Left ventricle myocardium inferior (tissue), 1 donor: ENCODE measurements at places on chromosomes 11 and 22.
A peak's percentile ranks its signal among the peaks of the same experiment; 100 is the strongest.

DNA sequence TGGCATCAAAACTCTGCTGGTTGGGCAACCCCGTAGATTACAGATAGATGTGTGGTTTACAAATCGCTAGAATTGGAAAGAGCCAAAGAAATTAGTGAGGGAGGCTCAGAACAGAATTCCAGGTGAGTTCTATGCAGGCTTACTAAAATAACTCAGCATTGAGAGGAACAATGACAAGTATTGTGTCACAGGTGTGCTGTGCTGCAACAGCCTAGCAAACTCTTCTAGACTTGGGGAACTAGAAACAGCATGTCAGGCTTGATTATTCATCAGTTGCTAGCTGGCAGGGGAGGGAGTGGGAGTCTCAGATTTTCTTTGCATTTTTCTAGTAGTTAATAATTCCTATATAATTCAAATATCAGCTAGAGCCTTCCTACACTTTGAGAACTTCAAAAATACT lies 26.3 kb upstream of the RASD2 start:
- no peaks in the 10 kb centered on the region for H3K36me3 ChIP-seq
- no peak overlapping the region for H3K4me3 ChIP-seq
- no peak for DNase-seq
- H3K27ac ChIP-seq: no peak overlapping the region

DNA sequence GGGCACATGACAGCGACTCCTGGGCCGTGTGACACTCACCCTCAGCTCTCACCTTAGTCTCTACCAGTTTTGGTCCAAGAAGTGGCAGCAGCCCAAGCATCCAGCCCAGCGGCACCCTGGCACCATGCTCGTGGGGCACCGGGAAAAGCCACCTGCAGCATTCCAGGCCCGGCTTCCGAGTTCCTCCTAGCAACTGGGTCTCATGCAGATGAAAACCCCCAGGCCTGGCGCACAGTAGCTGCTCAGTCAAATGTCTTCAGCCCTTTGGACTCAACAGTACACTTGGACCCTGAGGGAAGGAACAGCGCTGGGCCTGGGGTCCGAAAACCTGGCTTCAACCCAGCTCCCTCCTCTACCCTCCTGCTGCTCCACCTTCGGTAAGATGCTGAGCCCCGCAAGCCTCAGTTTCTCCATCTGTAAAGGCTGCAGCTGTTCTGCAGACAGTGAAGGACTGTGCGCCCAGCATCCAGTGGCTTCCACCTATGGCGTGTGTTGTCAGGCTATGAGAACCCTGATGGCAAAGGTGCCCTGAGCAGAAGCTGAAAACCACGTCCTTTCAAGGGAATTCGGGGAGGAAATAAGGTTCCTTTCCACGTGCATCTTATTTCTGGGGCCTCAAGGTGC lies 66.0 kb downstream of the PHF21B start:
- peaks cover 66% of the 10 kb centered on the region for H3K27me3 ChIP-seq
- H3K4me3 ChIP-seq: no peak overlapping the region
- DNase-seq: no peak
- H3K4me1 ChIP-seq: no peaks in the 10 kb centered on the region
- H3K36me3 ChIP-seq: no peaks in the 10 kb centered on the region

GRCh38 chr11:101583251-101584128 lies at the start of gene TRPC6:
Gene TRPC6, minus strand, starts transcription at chr11:101584007. Its CDS starts 504 bp downstream, at chr11:101583503.
- peak within 1 kb of the TSS; percentile 68 for H3K4me3 ChIP-seq
- H3K4me1 ChIP-seq: peaks cover 12% of the 10 kb centered on the region
- no peaks in the 10 kb centered on the region for H3K36me3 ChIP-seq
- peak; percentile 14 for DNase-seq
- H3K27ac ChIP-seq: peak within 1 kb of the TSS; percentile 56

GRCh38 chr11:117641008-117641915 lies 155.8 kb downstream of the DSCAML1 start:
- H3K27ac ChIP-seq: no peak overlapping the region
- H3K4me3 ChIP-seq: no peak overlapping the region
- no peaks in the 10 kb centered on the region for H3K27me3 ChIP-seq
- H3K4me1 ChIP-seq: peaks cover 11% of the 10 kb centered on the region
- H3K36me3 ChIP-seq: no peaks in the 10 kb centered on the region

- DNase-seq: no peak
- H3K27ac ChIP-seq: peak overlapping the region; percentile 7
- no peaks in the 10 kb centered on the region for H3K27me3 ChIP-seq
These were observed 12.9 kb downstream of the USP28 start for GRCh38 chr11:113862435-113862834.

DNA sequence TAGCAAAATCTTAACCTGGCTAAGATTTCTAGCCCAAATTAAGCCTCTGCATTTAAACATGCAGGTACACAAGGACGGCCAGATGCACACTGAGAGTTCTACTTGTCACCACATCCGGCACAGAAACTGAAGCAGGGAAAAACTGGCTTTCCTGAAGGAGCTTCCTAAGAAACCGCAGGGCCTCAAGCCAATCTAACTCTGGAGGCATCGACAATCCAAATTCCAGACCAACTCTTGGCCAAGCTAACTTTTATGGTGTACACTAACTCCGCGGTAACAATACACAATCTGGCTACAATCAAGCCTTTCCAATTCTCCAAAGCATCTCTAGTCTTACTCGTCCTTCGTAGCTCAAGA lies 1.2 kb downstream of the MSANTD2 start:
- H3K27ac ChIP-seq: peak overlapping the region; percentile 99
- H3K4me3 ChIP-seq: peak overlapping the region; percentile 91
- H3K36me3 ChIP-seq: no peaks in the 10 kb centered on the region
- no peaks in the 10 kb centered on the region for H3K27me3 ChIP-seq
- DNase-seq: no peak

GRCh38 chr11:130783323-130783722 lies 133.0 kb downstream of the SNX19 start:
- H3K36me3 ChIP-seq: no peaks in the 10 kb centered on the region
- H3K4me3 ChIP-seq: no peak overlapping the region
- no peaks in the 10 kb centered on the region for H3K27me3 ChIP-seq
- no peak for DNase-seq

DNA sequence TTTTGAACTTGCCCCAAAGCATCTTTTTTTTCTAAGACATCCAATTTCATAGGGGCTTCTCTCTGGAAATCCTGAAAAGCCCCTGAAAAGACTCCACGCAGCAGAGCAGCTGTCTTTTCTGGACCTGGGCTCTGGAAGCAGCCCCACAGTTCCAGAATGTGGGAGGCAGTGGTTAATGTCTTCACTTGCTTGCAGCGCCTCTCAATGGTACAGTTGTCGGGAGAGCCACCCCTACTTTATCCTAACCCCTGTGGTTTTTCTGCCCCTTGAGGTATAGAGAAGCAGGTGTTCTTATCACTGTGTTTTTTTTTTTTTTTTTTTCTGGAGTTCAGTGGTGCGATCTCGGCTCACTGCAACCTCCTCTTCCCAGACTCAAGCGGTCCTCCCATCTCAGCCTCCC lies 83.4 kb upstream of the SORL1-AS1 start:
- H3K27ac ChIP-seq: no peak overlapping the region
- H3K36me3 ChIP-seq: no peaks in the 10 kb centered on the region
- peaks cover 6% of the 10 kb centered on the region for H3K4me1 ChIP-seq
- H3K27me3 ChIP-seq: no peaks in the 10 kb centered on the region
- no peak overlapping the region for H3K4me3 ChIP-seq
- no peak for DNase-seq

GRCh38 chr11:75597636-75598035 lies 35.6 kb downstream of the SERPINH1 start:
- peaks cover 8% of the 10 kb centered on the region for H3K4me1 ChIP-seq
- no peaks in the 10 kb centered on the region for H3K27me3 ChIP-seq
- no peak overlapping the region for H3K4me3 ChIP-seq
- DNase-seq: no peak
- no peaks in the 10 kb centered on the region for H3K36me3 ChIP-seq

- no peak overlapping the region for H3K27ac ChIP-seq
- H3K36me3 ChIP-seq: no peaks in the 10 kb centered on the region
- H3K4me1 ChIP-seq: peaks cover 3% of the 10 kb centered on the region
These were observed 57.5 kb upstream of the LMO2 start for GRCh38 chr11:33949252-33949913.

DNA sequence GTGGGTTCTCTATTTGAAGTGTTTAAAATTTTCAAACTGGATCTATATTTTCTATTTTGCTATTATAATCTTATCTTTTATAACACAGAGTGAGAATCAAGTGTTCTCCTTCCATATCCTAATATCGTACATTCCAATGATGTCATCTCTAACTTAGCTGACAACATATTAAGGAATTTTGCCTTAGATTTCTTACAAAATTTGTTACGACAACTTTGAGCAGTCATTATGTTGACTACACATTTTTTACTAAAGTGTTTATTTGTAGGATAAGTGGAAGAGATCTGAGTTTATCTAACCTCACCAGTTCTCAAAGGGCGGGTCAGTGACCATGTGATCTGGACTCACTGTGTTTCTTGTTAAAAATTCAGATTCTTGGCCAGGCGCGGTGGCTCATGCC lies 12.7 kb downstream of the BTG4 start:
- H3K4me1 ChIP-seq: no peaks in the 10 kb centered on the region
- peaks cover 3% of the 10 kb centered on the region for H3K27me3 ChIP-seq
- DNase-seq: no peak
- no peak overlapping the region for H3K27ac ChIP-seq
- no peak overlapping the region for H3K4me3 ChIP-seq

- peaks cover 11% of the 10 kb centered on the region for H3K4me1 ChIP-seq
- H3K4me3 ChIP-seq: no peak overlapping the region
- H3K27ac ChIP-seq: no peak overlapping the region
- no peak for DNase-seq
- no peaks in the 10 kb centered on the region for H3K27me3 ChIP-seq
- no peaks in the 10 kb centered on the region for H3K36me3 ChIP-seq
These were observed 15.1 kb upstream of the RGL4 start for GRCh38 chr22:23675502-23676415.

- DNase-seq: no peak
- H3K36me3 ChIP-seq: no peaks in the 10 kb centered on the region
- no peak overlapping the region for H3K27ac ChIP-seq
- H3K4me3 ChIP-seq: no peak overlapping the region
- H3K4me1 ChIP-seq: peaks cover 5% of the 10 kb centered on the region
- no peaks in the 10 kb centered on the region for H3K27me3 ChIP-seq
These were observed 123.9 kb downstream of the CTNND1 start for GRCh38 chr11:57885298-57886050.

DNA sequence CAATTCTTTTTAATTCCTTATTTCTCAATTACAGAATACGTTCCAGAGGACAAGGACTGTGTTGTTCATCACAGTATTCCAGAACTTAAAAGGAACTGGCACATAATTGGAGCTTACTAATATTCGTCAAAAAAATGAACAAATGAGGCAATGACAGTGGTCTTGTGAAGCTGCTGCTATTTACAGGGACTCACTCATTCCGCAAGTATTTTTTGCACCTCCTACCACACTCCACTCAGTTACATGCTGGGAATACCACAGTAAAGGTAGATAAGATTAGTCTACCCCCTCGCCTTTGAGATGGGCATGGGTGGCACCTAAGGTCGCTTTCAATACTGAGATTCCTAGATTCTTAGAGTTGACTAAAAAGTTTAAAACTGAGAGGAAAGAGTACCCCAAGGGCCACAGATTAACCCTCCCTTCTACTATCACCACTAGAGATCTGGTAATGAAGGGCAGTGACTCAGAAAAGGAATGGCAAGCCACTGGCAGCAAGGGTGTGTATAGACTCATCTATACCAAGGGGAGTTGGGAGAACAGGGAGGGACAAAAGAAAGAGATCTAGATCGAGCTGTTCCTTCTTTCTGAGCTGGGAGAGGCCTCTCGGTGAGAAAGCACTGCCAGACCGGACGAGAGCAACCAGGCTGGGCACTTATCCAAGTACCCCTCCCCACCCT lies 85.0 kb downstream of the RPL27A start:
- peaks cover 94% of the 10 kb centered on the region for H3K4me1 ChIP-seq
- peak overlapping the region; percentile 87 for H3K27ac ChIP-seq
- no peak for DNase-seq
- no peaks in the 10 kb centered on the region for H3K27me3 ChIP-seq
- H3K4me3 ChIP-seq: no peak overlapping the region

GRCh38 chr11:102608699-102609098 lies 16.4 kb downstream of the MMP20 start:
- DNase-seq: no peak
- H3K36me3 ChIP-seq: no peaks in the 10 kb centered on the region
- no peak overlapping the region for H3K4me3 ChIP-seq
- H3K4me1 ChIP-seq: no peaks in the 10 kb centered on the region
- H3K27ac ChIP-seq: no peak overlapping the region
- H3K27me3 ChIP-seq: no peaks in the 10 kb centered on the region

- H3K4me3 ChIP-seq: no peak overlapping the region
- H3K4me1 ChIP-seq: peaks cover 5% of the 10 kb centered on the region
- no peak overlapping the region for H3K27ac ChIP-seq
- no peaks in the 10 kb centered on the region for H3K36me3 ChIP-seq
- peaks cover 59% of the 10 kb centered on the region for H3K27me3 ChIP-seq
- DNase-seq: no peak
These were observed 404.9 kb downstream of the NXPE2 start for GRCh38 chr11:115083144-115083806.

DNA sequence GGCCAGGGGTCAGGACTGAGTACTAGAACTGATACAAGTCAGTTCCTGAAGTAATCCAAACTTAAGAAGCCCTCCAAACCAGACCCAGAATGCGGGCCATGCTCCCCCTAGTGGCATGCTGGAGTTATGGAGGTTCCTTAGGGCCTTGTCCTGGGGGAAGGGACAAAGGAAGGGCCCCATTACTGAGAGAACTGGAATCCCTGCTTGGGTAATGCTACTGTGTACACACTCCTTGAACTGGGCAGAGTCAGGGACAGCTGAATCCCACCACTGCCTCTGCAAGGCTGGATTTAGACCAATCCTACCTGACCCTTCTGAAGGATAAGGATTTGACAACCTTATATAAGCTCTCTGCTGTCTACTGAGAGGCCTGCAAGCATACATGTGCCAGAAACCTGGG lies 97.3 kb upstream of the AKIP1 start:
- no peak overlapping the region for H3K4me3 ChIP-seq
- H3K36me3 ChIP-seq: no peaks in the 10 kb centered on the region
- H3K4me1 ChIP-seq: peaks cover 53% of the 10 kb centered on the region
- no peaks in the 10 kb centered on the region for H3K27me3 ChIP-seq

GRCh38 chr11:61962213-61963015 lies 5.0 kb downstream of the FTH1 start:
- H3K36me3 ChIP-seq: peaks cover 41% of the 10 kb centered on the region
- no peak overlapping the region for H3K4me3 ChIP-seq
- peaks cover 71% of the 10 kb centered on the region for H3K4me1 ChIP-seq
- no peak for DNase-seq

GRCh38 chr11:33978376-33978775 lies 73.2 kb upstream of the CAPRIN1 start:
- no peak overlapping the region for H3K27ac ChIP-seq
- no peak for DNase-seq
- H3K4me1 ChIP-seq: no peaks in the 10 kb centered on the region
- no peaks in the 10 kb centered on the region for H3K36me3 ChIP-seq
- H3K27me3 ChIP-seq: peaks cover 6% of the 10 kb centered on the region
- no peak overlapping the region for H3K4me3 ChIP-seq
